ENCODE measurements at places on chromosomes 1 and 21. TPM values are rescaled to one million over a fixed set of nuclear protein-coding genes. Genes with fewer than 3 reads are reported as not detected.
A peak's percentile ranks its signal among the peaks of the same experiment; 100 is the strongest.

Gene BARHL2
- total RNA-seq: not detected

Gene SLC35F3
- total RNA-seq: 0.38 TPM

Gene SLC37A1
- total RNA-seq: 6.9 TPM

Gene LYPD8
- not detected for total RNA-seq

- no peak overlapping the region for H3K4me3 ChIP-seq
- peaks cover 16% of the 10 kb centered on the region for H3K36me3 ChIP-seq
- no peak overlapping the region for H3K27ac ChIP-seq
- no peaks in the 10 kb centered on the region for H3K27me3 ChIP-seq
- H3K4me1 ChIP-seq: peaks cover 3% of the 10 kb centered on the region
These were observed 35.0 kb upstream of the AGO1 start for GRCh38 chr1:35847935-35848565.

DNA sequence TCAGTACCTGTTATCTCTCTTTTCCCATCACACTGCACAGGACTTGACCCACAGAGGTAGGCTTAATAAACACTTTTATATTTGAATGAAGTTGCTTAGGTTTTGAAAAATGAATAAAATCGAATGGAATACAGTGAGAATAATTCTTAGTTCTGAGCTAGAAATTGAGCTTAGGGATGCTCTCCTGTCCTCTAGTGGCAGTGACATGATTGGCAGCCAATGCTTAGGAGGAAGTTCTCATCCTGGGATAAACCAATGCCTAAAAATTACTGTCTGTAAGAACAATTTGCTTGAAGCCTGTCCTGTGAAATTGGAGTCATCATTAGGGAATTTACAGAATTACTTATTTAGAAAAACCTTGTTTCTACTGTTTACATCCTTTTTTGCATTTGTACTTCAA lies 21.3 kb upstream of the CYP4X1 start:
- no peak for DNase-seq
- no peak overlapping the region for H3K27ac ChIP-seq

GRCh38 chr1:245332513-245332912 lies 177.7 kb downstream of the KIF26B start:
- H3K27ac ChIP-seq: no peak overlapping the region
- no peaks in the 10 kb centered on the region for H3K36me3 ChIP-seq
- no peaks in the 10 kb centered on the region for H3K4me1 ChIP-seq
- no peak overlapping the region for H3K4me3 ChIP-seq

DNA sequence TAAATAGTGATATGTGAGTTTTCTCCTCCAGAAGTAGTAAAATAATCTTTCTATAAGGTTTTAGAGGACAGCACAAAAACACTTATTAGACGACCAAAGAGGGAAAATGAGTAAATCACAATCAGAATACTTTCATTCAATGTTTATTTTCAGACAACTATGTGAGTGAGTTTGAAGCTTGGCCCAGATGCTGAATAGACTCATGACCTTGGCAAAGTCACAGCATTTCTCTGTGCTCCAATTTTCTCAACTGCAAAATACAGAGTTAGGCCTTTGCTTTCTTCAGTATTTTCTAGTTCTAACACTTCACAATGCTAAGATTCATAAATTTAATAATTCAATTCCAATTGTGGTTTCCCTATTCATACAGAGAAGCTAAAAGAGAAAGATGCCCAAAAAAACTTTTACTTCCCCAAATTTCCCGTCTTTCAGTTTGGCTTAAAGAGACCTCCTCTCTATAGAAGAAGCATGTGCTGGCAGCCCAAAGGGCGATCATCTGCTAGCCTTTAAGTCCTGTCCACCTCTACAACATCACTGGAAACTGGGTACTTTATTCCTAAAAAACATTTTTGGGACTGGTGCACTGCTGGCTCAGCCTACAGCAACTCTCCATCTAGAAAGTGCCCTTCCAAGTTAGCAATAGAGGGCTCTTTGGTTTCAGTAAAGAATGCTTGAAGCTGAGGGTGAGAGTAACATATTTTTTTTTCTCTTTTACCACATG lies 116.8 kb upstream of the GORAB start:
- no peaks in the 10 kb centered on the region for H3K27me3 ChIP-seq
- DNase-seq: peak; percentile 42
- no peak overlapping the region for H3K27ac ChIP-seq
- no peaks in the 10 kb centered on the region for H3K36me3 ChIP-seq
- peaks cover 10% of the 10 kb centered on the region for H3K4me1 ChIP-seq
- H3K4me3 ChIP-seq: no peak overlapping the region

GRCh38 chr1:45545553-45546310 lies 4.9 kb upstream of the AKR1A1 start:
- H3K4me3 ChIP-seq: no peak overlapping the region
- no peaks in the 10 kb centered on the region for H3K36me3 ChIP-seq
- no peak for DNase-seq
- no peak overlapping the region for H3K27ac ChIP-seq
- H3K4me1 ChIP-seq: peaks cover 3% of the 10 kb centered on the region
- H3K27me3 ChIP-seq: no peaks in the 10 kb centered on the region

- no peaks in the 10 kb centered on the region for H3K36me3 ChIP-seq
- no peak overlapping the region for H3K27ac ChIP-seq
- no peak overlapping the region for H3K4me3 ChIP-seq
- DNase-seq: no peak
These were observed 79.5 kb upstream of the ZNF648 start for GRCh38 chr1:182141040-182141439.

DNA sequence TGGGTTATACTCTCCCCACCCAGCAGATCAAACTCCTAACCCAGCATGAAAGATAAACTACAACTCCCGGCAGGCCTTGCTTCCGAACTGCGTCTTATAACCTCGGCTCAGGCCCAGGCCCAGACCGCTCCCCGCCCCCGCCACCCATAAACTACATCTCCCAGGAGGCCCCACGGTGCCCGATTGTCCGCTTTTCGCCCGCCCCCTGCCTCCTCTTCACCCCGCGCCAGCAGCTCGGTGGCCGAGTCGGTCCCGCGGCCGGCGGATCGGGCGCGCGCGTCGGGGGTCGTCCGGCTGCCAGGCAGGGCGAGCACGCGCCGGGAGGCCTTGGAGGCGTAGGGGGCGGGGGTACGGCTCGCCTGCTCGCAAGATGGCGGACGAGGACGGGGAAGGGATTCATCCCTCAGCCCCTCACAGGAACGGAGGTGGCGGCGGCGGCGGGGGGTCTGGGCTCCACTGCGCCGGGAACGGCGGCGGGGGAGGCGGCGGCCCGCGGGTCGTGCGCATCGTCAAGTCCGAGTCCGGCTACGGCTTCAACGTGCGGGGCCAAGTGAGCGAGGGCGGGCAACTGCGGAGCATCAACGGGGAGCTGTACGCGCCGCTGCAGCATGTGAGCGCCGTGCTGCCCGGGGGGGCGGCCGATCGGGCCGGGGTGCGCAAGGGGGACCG lies at the start of gene SNX27:
Gene SNX27 (plus strand): TSS at position 219 of the 669 bp plus-strand sequence. CDS start 152 bp downstream, at position 371.
- peaks cover 4% of the 10 kb centered on the region for H3K36me3 ChIP-seq
- H3K27ac ChIP-seq: peak within 1 kb of the TSS; percentile 80
- DNase-seq: peak; percentile 87
- peak within 1 kb of the TSS; percentile 83 for H3K4me3 ChIP-seq
- H3K27me3 ChIP-seq: no peaks in the 10 kb centered on the region
- H3K4me1 ChIP-seq: peaks cover 34% of the 10 kb centered on the region

All from astrocyte (in vitro differentiated cells and primary cell).